ENCODE measurements at places on chromosomes 4 and X.

DNA sequence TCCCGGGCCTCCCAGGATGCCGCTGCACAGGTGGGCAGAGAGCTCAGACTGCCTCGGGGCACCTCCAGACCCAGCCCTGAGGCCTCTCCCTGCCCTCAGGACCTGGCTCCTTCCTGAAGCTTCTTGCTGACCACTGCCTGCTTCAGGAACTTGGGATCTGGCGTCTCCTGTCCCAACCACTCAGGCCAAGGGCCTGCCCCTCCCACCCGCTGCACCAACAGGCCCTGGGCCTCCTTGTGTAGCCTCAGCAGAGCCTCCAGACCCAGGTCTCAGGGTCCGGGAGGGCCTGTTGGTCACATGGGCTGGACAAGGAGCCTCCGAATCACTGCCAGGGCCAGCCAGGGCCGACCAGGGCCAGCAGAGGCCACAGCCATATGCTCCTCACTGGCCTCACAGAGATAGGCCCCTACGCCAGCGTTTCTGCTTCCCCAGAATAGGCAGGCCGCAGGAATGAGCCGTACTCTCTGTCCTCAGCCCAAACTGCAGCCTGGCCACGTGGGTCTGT is 2.8 kb downstream of the MXD4 start:
- DNase-seq = no peak

GRCh38 chr4:117224256-117224655 is 138.9 kb upstream of the TRAM1L1 start:
- no peak for DNase-seq

- DNase-seq = no peak
Measured at GRCh38 chrX:1618689-1619088, 3.8 kb downstream of the ASMT start.

DNA sequence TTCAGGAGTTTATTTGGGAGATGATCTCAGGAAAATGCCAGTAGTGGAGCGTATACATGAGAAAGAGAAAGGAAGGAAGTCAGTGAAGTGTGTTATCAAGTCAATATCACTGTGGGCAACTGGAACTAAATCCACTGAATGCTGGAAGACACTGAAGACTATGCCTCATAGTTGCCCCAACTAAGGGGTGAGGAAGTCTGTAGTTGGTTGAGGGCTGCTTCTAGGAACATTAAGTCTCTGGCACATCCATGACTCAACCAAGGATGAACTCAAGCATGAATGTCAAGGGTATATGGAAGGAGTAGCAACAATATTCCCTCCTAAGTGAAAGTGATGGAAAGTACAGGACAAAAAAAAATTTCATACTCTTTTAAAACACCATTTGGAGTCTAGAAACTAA is 167.9 kb downstream of the MAGEB17 start:
- DNase-seq = no peak

DNA sequence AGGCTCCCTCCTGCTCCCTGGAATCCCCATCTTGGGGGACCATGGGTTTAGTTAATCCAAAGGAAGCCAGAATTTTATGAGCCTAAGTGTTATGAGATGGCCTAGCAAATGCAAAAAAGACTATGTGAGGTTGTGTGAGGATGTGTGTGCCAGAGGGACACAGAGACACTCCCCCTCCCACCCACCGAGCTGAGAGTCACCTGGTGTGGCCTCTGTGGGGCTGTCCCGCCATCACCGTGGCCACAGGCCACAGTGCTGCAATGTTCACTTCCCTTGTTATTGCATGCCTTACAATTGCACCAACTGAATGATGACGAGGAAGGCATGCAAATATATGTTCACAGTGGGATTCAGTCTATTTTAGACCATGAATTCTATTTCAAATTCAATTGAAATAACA is 601 bp upstream of the FGFBP2 start:
- no peak for DNase-seq

- no peak for DNase-seq
Measured at GRCh38 chr4:114386637-114387233, 211.9 kb upstream of the UGT8 start.

GRCh38 chr4:88866862-88867550 is 169.4 kb upstream of the NAP1L5 start:
- DNase-seq = no peak

DNA sequence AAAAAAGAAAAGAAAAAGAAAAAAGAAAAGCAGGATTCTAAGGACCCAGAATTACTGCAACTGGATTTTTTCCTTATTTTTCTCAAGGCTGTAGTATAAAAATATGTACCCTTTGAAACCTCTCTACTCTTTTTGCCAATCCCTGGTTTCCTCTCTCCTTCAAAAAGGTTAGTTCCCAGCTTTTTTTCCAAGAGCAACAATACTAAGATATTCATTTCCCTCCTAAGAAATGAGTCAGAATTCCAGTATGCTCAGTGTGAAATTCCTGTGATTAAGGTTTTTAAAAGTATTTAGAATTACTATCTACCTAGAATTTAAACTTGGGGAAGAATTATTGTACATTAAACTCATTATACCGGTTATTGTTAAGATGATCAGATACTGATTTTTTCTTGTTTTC is 22.0 kb downstream of the SMIM14 start:
- DNase-seq = no peak

- DNase-seq = no peak
Measured at GRCh38 chrX:15116900-15117299, 153.0 kb downstream of the ASB9 start.
